ENCODE measurements at places on chromosomes 12 and 14.
A peak's percentile ranks its signal among the peaks of the same experiment; 100 is the strongest.

DNA sequence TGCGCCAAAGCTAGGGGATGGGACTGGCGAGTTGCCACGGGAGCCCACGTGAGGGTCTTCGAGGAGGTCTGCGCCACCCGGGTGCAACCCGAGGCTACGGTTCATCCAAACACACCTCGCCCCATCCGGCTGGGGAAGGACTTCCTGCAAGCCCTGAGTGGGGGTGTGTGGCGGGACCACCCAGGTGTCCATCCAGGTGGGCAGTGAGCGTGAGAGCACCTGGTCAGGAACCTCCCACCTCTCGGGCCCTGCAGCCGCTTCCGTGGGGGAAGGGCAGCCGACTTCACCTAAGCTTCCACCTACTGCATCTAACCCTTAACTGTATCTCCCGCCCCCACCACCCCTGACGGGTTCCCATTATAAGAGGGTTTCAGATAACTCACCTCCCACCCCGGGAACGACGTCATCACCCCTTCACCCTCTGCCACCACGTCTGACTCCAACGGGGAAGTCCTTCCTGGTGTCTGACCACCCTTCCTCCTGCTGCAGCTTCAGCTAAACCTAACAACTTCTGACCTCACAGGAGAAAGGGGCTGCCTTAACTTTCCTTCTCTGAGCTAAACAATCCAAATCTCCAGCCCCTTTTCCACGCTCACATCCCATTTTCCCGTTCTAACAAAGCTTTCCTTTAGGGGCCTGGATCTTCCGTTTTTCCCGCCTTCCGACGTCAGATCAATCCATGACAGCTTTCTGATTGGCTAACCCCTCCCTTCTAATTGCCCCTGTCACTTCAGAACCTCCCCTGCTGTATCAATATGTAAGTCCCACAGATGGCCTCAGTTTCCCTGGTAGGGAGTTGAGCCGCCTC lies 27.4 kb upstream of the SMUG1 start:
- DNase-seq, result peak; percentile 35

DNA sequence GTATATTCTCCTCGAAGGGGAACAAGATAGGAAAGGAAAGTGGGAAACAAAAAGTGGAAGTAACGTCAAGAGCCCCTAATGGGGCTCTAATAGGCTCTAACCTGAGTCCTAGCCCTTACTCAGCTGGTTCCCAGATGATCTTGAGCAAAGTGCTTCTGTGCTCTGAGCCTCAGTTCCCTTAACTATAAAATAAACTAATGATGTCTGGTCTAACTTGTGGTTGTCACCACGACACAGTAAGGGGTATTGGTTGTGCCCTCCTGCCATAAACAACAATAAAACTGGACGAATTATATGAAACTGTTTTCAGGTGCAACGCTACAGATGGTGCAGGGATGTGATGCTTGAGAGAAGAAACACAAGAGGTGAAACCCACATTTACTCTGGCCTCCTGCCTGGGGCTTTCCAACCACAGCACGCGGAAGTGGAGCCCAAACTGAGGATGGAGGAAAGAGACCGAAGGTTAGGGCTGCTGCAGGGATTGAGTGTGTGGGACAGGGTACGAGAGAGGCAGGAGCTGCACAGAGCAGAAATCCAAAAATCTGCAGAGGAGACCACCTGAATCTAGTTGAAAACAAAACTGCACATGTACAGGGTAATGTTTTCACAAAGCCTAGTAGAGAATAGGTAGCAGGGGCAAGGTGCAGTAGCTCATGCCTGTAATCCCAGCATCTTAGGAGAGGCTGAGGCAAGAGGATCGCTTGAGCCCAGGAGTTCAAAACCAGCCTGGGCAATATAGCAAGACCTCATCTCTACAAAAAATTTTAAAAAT lies 45.6 kb upstream of the BCL2L14 start:
- DNase-seq, result no peak

DNA sequence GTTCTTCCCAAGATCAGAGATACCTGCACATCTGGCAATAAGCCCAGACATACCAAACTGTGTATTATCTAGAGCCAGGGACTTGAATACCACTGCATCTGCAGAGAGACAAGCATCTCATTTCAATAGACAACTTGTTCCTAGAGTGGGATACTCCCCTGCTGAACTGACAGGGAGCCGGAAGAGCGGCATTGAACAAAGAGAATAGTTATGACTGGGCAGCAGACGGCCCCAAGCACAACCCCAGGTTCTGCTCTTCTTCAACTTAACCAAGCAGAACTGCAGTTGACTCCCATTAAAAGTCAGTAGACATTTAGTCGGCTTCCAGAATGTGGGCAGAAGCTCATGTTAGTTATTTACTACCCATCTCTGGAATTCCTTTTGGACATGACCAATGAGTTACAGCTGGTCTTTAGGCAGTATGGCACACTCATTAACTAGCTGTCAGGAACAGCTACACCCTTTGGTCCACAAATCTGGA lies 112.9 kb downstream of the HMGA2 start:
- DNase-seq, result no peak

GRCh38 chr14:24368562-24369252 lies 723 bp downstream of the NFATC4 start:
- DNase-seq, result no peak

DNA sequence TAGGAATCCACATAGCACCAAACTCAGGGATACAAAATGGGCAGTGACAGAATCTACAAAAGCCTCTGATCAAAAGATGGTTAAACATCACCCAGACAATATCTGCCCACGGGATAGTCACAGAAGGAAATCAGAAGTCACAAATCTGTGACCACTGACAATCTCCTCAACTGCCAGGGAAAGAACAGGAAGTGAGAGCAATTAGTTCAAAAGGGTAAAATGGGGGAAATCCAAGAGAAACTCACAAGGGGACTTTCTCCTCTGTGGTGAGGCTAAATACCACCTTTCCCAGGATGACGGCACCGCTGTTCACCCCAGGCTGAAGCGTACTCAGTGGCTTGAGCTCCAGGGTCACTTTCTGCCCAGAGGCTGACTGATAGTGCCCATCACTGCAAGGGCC lies 10.7 kb downstream of the TTC5 start:
- no peak for DNase-seq

DNA sequence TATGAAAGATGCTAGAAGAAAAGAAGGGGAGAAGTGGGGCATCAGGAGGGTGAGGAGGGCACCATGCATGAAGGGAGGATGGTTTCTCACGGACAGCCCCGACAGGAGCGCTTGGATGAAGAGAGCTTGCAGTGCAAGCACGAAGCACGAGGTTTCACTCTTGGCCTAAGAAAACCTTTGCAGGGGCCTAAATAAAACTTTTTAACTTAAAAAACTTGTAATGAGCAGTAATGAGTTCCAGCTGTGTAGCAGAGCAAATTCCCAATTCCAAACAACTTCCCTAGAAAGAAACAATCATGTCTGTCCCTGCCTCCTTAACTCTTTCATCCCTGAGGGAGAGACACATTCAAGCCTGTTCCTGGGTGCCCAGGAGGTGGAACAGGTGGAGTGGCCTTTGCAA lies 119.5 kb downstream of the PAH start:
- DNase-seq, result no peak

DNA sequence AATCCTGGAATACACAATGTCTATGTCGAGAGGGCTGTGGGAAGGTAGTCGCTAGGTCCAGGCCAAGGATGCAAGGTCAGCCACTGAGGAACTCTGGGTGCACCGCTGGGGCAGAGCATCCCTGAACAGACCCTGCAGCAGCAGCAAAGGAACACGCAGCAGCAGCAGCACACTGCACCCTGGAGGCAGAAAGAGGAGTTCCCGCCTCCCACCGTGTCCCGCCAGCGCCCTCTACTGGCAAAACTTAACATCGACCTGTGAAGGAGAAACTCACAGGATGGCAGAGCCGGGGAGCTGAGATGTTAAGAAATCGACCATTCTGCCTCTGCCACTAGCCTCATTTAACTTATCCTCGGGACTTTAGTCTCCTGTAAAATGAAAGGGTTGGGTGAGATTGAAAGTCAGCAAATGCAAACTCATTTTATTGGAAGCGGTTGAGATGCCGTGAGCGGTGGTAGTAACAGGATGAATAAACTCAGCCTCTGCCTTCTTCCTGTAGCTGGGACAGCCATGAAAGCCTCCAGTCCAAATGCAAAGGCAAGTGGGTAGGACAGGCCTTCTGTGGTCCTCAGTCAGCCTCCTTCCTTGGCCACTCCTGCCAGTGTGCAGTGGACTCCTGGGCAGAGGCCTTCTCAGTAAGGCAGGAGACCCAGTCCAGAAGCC lies 45.6 kb downstream of the STAB2 start:
- DNase-seq, result peak; percentile 69

DNA sequence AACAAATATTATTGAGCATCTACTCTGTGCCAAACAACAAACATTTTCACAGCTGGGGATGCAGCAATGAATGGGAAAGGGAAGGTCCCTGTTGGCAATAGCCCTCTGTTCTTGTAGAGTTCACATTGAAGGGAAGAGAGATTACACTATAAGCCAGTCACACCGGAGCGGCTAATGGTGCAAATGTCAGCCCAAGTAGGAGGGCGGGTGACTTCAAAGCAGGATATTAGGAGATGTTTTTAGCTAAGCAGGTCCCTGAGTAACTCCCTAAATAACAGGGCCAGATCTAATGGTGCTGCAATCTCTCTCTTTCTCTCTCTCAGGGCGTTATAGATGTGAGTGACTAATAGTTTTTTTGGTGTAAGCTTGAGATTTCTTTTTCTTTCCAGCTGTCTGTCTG lies 30.7 kb downstream of the FLVCR2 start:
- no peak for DNase-seq

- DNase-seq, result no peak
These were observed 84.1 kb upstream of the PLEKHA5 start for GRCh38 chr12:19045426-19045825.

GRCh38 chr12:202081-202731 lies 11.8 kb downstream of the SLC6A12 start:
- no peak for DNase-seq

GRCh38 chr12:120925740-120926563 lies 21.8 kb upstream of the SPPL3 start:
- no peak for DNase-seq

- no peak for DNase-seq
These were observed 21.7 kb downstream of the RACGAP1 start for GRCh38 chr12:50003595-50003994.

GRCh38 chr12:111215881-111216280 lies 153.0 kb downstream of the PHETA1 start:
- DNase-seq, result no peak

DNA sequence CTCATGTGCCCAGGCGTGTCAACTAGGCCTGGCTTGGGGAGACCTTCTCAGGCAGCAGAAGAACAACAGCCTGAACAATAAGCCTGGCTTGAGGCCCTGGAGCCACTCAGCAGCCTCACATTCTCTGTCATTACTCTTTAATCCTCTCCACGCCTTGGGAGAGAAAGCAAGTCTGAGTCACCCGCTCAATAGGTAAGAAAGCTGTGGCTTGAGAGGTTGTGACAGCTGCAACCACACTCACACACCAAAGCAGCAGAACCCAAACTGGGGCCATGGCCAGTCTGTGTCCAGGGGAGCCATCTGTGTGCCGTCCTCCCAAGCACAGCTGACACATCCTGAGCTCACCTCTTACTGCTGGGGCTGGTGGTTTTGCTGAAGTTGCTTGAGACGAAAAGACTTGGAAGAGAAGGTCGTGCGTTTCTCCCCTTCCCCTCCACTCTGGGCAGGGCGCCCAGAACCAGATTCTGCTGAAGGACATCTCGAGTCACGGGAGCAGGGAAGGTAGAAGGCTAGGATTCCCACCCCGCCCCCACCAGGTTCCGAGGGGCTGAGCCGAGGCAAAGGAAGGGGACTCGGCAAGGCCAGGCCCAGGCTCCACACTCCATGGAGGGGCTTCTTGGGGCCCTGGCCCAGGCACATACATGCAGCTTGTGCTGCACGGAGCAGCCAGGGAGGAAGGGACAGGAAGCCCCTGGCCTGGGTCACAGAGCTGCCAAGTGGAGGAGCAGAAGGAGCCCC lies 5.5 kb downstream of the TMEM63C start:
- peak; percentile 19 for DNase-seq

DNA sequence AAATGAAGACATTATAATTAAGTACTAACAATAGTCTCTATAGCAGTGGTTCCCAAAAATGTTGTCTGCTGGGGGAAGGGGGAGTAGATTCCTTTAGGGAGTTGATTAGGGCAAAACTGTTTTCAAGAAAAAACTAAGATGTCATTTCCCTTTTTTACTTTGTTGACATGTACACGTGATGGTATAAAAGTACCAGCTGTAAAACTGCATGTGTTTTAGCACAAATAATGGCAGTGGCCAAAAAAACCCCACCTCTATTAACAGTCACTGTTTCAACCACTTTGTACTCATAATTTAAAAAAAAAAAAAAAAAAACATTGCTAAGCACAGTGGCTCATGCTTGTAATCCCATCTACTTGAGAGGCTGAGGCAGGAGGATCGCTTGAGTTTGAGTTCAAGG lies 61.7 kb downstream of the PPP1R12A start:
- DNase-seq, result no peak

- DNase-seq, result no peak
These were observed 42.9 kb downstream of the ELK3 start for GRCh38 chr12:96237035-96237434.

DNA sequence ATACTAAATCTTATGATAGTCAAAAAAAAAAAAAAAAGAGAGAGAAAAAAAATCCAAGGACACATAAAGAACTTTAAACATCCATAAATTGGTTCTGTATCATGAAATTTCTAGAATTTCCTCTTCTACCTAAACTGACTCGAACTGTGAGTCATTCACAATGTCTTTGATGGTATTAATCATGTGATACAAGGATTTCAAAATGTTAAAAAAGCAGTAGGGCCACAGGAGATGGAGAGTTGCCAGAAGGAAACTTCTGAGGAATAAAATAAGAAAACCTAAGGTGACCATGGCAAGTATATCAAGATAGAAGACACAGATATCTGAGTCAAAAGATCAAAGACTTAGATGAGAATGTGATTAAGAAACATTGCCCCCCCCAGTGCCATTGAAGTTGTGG lies 1320.9 kb upstream of the FLRT2 start:
- no peak for DNase-seq

DNA sequence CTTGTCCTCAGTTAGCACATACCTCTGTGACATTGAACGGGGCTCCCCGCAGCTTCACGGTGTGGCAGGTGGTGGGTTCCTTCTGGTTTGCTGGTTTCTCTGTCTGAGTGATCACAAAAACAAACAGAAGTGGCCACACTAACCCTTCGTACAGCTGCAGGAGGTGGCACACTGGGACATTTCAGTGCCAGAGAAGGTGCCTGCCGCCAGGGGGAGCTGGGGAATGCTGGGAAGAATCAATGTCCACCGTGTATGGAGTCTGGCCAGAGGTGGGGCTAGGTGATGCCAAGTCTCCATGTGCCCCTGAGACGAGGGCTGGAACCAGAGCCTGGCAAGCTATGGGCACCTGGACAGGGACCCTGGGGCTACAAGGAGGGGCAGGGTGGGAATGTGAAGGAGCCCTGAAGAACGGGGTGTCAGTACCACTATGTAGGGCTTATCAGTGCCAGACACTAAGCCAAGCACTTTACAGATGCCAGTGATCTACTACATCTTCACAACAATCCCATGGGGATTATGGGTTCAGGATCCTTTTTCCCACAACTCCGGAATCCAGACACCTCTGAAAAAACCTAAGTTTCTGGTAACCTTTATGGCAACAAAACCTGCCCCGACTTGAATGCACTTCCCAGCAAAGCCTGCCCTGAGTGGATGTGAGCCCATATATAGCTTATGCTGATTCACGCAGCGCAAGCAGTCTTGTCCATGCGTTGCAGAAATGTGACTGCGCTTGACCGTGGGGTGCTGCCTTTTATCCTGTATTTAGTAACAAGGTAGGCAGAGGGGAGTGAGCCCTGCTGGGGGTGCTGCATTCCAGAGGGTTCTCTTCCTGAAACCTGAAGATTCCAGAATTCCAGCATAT lies 10.8 kb downstream of the RBM19 start:
- DNase-seq, result peak; percentile 56

Measured in RKO (cell line).